KBM-7 (cell line): ENCODE measurements at places on chromosomes 3 and 15.

DNA sequence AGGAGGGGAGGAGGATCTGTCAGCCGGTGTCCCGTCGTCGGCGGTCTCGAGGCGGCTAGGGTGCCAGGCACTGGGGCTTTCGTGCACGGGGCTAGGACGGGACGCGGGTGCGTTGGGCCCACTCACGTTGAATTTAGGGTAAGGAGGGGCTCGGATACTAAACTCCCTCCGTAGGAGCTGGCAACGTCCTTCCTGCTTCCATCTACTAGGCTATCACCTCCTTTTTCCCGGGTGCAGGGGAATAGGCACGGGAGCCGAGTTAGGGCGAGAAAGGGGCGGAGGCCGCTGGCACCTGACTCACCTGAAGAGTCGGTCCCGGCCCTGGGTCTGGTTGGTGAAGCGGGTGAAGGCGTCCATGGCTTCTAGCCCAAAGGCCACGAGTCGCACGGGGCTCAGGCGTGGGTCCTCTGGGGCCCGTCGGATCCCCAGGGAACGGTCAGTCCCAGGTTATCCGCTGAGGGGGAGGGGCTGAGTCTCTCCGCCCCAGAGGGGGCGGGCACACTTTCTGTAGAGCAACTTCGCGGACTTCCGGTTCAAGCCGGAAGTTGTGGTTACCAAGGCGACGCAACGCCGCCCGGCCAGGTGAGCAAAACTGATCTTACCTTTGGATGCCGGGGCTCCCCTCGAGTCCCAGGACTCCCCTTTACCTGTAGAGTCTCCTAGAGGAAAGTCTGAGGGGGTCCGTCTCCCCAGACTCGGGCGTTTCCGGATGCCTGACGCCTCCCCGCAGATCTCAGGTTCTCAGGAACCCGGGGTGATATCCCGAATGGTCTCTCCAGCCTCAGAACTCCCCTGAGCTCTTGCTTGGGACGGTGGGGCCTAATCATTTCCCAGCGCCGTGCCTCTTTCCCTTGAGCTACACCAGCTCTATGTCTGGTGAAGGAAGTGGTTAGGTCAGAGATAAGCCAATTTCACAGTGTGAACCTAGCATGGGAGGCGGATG, at the start of the genes PEX11A and WDR93:
Gene PEX11A (minus strand): TSS at position 479 of the 943 bp plus-strand sequence. CDS start 122 bp downstream, at position 357.
Gene WDR93 (plus strand): TSS at position 536 of the 943 bp plus-strand sequence. CDS start 10,936 bp downstream, outside the sequence.
- no peak for DNase-seq

DNA sequence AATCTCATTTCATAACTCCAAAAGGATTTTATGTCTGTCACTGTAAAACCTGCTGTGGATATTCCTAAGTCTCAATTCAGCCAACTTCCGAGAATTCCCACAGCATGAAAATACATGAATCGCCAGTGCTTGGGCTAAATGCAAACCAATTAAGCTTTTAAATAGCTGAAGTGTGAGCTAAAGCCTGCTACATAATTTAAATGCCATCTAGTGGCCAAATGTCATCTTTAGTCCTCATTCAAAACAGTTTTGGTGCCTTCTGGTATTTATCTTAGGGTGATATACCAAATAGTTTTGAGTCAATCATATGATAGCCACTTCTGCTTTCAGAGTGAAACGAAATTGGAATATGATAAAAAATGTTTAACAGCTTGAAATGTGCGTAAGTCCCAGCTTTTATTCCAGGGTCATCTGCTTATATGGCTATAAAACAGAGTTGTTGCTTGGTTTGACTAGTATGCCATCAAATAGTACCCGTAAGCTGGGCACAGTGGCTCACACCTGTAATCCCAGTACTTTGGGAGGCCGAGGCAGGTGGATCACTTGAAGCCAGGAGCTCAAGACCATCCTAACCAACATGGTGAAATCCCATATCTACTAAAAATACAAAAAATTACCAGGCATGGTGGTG, 41.8 kb upstream of the CCNL1 start:
- peak; percentile 56 for DNase-seq

GRCh38 chr3:30680789-30681648, 74.6 kb downstream of the TGFBR2 start:
- DNase-seq, result no peak

GRCh38 chr15:84099181-84099580, 136.4 kb upstream of the GOLGA6L4 start:
- peak; percentile 95 for DNase-seq
